Stimulated activated CD8-positive, alpha-beta memory T cell treated with anti-CD3 and anti-CD28 coated beads, Interleukin-15, amount 100 ng/mL, for 48 hours (primary cell): ENCODE measurements at places on chromosomes 3 and 15.
A peak's percentile ranks its signal among the peaks of the same experiment; 100 is the strongest.

GRCh38 chr15:64938192-64938591, 26.5 kb downstream of the ANKDD1A start:
- no peak for DNase-seq

GRCh38 chr3:106337116-106337515, 468.3 kb upstream of the CBLB start:
- no peak for DNase-seq

GRCh38 chr3:24725514-24726255, 231.0 kb upstream of the THRB start:
- DNase-seq, result no peak

GRCh38 chr3:72295276-72295961, 510.5 kb upstream of the PROK2 start:
- no peak for DNase-seq

DNA sequence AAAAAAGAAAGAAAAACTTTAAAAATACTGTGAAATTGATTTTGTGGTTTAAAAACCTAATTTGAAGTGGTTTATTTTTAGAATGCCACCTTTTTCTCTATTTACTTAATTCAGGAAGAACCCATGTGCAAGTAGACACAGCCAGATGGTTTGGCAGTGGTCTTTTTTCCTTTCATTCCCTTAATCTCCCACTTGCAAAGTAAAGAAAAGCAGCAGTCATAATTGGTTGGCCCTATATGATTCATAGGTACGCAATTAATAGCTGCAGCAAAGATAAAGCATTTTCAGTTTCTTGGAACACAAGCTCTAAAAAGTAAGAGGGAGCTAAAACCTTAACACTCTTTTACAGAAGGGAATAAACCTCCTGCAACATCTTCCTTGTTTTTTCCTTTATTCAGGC, 115.3 kb downstream of the MECOM start:
- no peak for DNase-seq

DNA sequence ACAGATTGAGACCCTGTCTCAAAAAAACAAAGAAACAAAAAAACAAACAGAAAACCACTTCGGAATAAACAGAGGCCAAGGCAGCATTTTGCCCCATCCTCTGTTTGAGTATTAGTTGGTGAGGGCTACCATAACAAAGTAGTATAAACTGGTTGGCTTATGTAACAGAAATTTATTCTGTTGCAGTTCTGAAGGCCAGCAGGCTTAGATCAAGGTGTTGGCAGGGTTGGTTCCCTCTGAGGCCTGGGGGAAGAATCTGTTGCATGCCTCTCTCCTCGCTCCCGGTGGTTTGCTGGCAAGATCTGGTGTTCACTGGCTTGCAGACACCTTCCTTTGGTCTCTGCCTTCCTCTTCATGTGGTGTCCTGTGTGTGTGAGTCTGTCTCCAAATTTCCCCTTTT, 261.6 kb downstream of the PDZRN3 start:
- DNase-seq, result no peak

- peak; percentile 27 for DNase-seq
Observed at GRCh38 chr3:138296639-138297038, 33.0 kb downstream of the NME9 start.

DNA sequence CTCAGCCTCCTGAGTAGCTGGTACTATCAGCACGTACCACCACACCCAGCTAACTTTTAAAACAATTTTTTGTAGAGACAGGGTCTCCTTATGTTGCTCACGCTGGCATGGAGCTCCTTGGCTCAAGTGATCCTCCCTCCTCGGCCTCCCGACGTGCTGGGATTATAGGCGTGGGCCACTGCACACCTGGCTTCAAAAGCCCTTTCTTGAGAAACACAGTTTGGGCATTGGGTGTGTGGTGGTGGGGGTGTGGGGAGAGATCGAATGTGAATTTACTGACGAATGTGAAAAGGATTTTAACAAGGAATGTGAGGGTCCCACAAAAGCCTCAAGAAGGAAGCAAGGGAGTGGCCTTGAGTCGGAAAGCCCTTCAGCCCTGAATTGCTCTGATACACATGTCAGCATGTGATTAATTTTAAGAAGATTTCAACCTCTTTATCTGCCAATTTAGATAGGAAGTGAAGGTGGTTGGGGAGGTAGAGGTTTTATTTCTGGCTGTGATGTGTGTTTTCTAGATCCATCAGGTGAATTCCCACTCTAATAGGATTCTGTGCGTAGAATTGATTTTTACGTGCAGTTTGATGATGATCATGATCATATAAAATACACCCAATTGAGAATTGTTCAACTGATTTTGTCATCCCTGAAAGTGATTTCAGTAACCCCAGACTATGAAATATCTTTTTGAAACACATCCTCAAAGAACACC, 1.1 kb downstream of the CCR4 start:
- DNase-seq, result no peak

GRCh38 chr3:142976621-142977398, 13.3 kb upstream of the PAQR9 start:
- DNase-seq, result no peak

- no peak for DNase-seq
Observed at GRCh38 chr3:134749174-134749573, 45.9 kb upstream of the EPHB1 start.

DNA sequence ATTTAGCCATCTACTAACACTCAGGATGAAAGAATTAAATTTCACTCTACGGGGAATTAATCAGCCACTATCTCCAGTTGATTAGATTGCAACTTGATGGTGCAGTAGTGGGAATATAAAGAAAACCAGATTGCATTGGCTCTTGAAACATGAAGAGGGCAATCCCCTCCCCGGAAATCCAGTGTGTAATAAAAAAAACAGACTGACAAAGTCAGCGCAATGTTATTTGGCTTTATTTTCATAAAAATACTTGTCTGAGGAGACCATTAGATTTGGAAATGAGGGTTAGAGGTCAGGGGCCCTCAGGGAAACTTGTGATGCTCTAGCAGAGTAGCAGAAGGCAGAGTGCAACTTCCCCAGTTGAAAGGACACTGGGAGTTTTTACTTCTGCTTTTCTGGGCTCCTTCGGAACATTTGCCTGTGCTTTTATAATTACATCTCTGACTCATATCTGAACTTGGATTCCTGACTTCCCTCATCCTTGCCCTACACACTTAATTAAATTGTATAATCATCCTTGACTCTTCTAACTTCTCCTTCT, 326.8 kb downstream of the TUSC7 start:
- no peak for DNase-seq

DNA sequence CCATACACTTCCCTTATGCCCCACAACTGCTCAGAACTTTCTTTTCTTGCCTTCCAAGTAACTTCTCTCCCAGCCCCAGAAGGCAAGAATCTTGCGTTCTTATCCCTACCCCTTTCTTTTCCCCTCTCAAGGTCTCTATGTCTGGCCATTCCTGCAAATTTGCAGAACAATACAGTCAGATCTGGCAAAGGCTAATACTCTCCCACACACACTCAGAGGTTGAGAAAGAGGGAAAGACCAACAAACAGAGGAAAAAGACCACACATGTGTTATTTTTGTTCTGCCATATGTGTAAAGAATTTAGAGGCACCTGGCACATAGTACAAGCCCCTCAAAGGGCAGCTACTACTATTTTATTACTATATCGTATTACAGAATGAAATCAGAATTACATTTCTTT, 25.7 kb downstream of the GJD2 start:
- DNase-seq, result no peak

DNA sequence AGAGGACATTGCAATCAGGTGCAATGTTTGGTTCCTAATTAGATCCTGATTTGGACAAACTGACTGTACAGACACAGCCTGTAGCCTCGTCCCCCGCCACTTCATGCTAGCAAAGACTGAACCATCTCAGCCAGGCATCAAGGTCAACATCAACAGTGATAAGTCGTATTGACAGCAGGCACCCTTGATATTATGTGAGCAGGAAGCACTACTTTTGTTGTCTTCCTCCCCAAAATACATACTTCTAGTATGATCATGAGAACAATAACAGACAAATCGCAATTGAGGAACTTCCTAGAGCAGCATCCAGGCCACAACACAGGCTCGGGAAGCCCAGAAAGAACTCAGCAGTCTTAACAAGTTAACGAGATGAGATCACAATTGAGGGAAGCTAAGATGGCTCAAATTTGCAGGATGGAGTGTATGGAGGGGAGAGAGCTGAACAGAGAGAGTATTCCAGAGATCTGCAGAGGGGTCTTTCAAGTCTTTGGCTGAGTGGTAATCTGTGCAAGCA, 20.4 kb downstream of the TGM5 start:
- no peak for DNase-seq

DNA sequence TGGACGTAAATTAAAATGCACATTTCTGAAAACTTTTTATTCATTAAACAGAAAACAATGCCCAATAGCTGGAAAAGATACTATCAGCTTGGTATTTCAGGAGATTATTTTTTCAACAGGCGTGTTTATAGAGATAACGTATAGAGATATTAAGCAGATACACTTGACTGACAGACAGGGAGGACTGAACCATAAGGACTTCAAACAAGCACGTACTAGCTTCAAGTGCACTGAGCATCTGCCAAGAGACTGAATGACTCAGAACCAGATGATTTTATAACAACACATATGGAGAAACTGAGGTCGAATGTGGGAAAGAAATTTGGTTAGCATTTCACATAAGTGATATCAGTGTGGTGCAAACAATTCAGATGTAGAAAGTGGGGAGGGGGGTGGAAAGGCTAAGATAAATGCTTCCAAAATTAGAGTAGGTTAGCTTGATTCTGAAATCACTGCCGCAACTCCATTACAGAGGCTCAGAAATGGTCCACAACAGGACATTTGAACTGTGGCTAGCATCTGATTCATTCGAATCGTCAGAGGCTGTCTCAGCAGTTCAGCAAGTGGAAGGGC, 103.5 kb downstream of the SEMA6D start:
- no peak for DNase-seq

DNA sequence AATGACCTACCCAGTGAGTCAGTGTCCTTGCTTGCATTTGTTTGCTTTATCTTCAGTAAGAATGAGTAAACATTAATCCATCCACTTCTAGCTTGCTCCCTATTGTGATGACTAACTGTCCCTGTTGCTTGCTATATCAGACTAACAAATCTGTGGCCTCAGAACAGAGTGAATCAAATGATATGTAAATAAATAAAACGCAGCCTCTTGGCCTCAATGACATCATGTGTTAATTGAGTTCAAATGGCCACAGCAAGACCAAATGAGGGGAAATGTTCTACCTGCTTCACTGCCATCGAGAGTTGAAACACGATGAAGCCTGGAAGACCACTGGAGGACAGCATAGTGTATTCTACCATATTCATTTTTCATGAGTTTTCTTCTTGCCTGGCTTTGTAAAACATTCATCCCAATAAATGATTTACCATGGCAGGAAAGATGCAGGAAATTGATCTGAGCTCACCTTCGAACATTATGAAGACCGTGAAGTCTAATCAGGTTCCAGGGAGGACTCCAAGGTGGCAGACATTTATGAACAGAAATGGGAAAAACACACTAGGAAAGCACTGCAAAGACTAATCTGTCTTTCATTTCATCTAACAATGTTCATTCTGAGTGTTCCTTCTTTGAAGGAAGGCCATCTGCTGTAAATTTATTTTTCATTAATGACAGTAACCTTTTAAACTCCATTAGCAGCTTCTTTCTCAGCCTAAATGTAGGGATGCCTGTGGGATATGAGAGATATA, 1144.5 kb downstream of the TUSC7 start:
- DNase-seq, result no peak

DNA sequence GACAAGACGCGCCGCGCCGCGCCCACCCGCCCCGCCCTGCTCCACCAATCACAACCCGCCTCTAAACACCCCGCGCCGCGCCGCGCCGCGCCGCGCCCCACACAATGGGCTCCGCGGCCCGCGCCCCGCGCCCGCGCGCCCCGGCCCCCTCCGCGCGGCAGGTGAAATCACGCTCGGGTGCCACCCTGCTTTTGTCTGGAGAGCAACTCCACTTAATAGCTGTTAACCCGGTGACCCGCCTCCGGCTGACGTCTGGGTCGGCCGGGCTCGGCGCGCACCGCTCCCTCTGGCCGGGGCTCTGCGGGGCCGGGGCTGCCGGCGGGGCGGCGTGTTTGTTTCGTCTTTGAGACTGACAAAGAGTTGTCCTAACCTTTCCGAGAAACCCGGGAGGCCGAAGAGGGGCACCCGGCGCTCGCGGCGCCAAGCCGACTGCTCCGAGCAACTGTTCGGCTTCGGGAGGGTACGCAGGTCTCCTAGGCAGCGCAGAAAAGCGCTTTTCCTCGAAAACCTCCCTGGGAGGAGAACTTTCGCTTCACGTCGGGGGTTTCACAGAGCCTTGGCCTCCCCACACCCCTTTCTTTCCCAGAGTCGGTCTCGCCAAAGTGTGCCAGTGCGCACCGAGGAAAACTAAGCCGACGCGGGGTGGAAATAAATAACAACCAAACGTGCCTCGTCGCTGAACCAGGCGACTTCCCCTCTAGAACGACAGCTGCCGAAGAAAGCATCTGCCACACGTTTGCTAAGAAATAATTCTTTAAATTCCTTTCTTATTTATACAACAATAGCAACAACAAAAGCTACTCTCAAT, 518.4 kb downstream of the FOXP1 start:
- peak; percentile 41 for DNase-seq

DNA sequence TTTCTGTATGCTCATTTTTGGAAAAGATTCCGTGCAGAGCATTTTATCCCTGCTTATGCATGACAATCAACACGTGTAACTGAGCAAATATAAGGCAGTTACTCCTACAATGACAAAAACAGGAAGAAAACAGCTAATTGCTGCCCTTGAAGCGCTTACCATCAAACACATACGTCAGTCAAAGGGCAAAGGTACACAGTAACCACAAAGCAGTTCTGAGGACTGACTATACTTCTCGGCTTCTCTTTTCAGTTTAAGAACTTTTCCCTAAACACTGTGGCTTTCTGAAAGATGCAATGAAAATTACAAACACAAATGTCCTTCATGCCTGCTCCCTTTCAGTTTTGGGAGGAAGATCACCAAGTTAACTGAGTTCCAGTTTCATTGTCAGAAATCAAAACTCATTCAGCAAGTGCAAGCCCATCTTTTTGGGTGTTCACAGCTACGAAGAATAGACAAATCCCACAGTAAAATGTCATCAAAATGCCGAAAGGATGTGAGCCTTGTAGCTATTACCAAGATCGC, 602.8 kb downstream of the FOXP1 start:
- no peak for DNase-seq

- DNase-seq, result no peak
Observed at GRCh38 chr15:67575039-67575502, 32.6 kb downstream of the MAP2K5 start.

DNA sequence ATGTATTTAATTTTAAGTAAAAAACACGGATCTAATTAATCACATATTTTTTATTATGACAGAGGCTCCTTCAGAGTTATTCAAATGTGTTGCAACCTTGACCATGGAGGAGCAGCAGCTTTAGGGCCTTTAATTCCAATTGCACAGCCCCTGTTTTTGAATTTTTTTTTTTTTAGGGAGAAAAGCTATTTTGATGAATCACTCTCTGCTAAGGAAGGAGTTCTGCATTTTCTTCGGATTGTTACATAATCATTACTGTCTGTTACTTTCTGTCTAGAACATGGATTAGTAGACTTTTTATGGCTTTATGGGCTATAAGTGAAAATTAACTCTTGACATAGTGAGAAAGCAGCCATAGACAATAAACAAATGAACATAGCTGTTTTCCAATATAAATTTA, 90.8 kb downstream of the MCTP2 start:
- no peak for DNase-seq

GRCh38 chr15:67537771-67538170, 4.7 kb upstream of the MAP2K5 start:
- DNase-seq, result no peak

- DNase-seq, result peak; percentile 9
Observed at GRCh38 chr15:73632670-73633058, 525 bp downstream of the NPTN start.
